ENCODE measurements at places on chromosomes 12 and 14.

GRCh38 chr14:30129807-30130206, 202.2 kb upstream of the PRKD1 start:
- DNase-seq = no peak

- no peak for DNase-seq
These were observed 242.7 kb upstream of the E2F7 start for GRCh38 chr12:77308056-77308455.

GRCh38 chr12:49542592-49543160, 3.8 kb downstream of the KCNH3 start:
- no peak for DNase-seq

DNA sequence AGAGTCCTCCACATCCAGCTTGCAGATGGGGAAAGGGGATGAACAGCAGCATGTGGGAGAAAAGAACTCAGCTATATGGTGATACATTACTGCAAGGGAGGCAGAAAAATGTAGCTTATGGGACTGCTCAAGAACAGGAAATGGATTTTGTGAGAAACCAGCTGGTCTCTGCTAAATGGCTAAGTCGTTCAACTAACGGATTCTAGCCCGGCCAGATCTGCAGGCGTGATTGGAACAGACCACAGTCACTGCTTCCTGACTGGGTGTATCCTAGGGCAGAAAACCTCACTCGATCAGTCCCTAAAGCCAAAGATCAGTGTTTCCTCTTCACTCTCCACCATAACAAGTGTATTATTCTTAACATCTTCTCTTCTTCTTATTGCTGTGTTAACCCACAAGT, 8.1 kb upstream of the PTGDR start:
- no peak for DNase-seq

GRCh38 chr12:125142601-125143000, 77.4 kb downstream of the AACS start:
- no peak for DNase-seq

DNA sequence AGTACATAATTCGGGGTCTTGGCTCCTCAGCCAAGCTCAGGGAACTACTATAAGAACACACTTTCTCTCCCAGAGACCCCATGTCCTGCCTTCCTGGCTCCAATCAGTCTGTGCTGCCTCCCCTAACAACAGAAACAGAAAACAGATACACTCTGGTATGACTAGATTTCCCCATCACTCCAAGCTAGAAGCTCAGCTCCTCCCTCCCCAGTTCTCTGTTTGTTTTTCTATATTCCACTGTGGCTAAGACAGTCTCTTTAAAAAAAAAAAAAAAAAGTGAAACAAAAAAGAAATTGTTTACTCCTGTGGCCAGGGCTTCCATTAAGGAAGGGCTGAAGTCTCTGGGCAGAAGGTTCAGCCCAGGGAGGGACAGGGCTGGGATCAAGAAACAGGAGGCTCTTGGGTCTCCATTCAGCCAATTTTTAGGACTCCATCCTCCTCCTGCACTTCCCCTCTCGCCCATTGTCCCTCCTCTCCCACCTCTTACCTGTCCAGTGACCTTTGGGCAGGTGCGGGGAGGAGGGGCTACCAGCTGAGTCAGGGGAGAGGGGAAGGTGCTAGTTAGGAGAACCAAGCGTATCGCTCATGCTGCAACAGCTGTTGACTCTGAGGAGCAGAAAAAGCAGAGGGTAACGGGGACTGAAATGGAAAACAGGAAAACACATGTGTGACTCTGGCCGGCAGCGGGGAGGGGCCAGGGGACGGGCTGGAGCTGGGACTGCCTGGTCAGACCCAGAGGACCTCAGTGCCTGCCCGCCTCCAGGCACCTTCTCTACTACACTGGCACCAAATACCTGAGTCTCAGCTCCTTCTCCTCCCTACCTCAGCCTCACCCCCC, 4.1 kb upstream of the SLC7A7 start:
- no peak for DNase-seq

DNA sequence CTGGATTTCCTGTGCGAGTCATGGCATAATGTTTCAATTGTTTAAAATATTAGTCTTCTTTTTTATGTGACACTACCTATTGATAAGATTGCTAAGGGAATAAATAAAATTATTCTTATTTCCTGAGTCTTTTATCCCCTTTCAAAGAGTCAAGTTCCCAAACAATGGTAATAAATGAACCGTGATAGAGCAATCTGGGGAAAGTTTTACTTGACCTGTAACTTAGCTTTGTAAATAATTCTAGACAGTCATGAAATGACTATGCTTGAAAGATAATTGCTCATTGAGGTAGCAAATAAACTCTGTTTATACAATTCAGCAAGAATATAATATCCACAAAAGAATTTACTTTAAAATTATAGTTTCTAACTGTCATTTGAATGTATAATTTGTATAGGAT, 82.1 kb downstream of the TSPAN8 start:
- DNase-seq = no peak

- DNase-seq = no peak
These were observed 141.4 kb downstream of the EGLN3 start for GRCh38 chr14:33809396-33809981.
